ENCODE measurements at places on chromosomes 12 and 14. TPM values are rescaled to one million over a fixed set of nuclear protein-coding genes. Genes with fewer than 3 reads are reported as not detected.
A peak's percentile ranks its signal among the peaks of the same experiment; 100 is the strongest.

GRCh38 chr12:54929998-54930397 is 54.6 kb downstream of the TESPA1 start:
- H3K27me3 ChIP-seq: no peaks in the 10 kb centered on the region
- DNase-seq: no peak
- H3K27ac ChIP-seq: no peak overlapping the region

GRCh38 chr14:84036840-84037239 is 1493.1 kb upstream of the FLRT2 start:
- peaks cover 6% of the 10 kb centered on the region for H3K4me1 ChIP-seq
- no peak overlapping the region for H3K4me3 ChIP-seq
- H3K27me3 ChIP-seq: no peaks in the 10 kb centered on the region
- no peak for DNase-seq
- no peaks in the 10 kb centered on the region for H3K36me3 ChIP-seq
- no peak overlapping the region for H3K27ac ChIP-seq

DNA sequence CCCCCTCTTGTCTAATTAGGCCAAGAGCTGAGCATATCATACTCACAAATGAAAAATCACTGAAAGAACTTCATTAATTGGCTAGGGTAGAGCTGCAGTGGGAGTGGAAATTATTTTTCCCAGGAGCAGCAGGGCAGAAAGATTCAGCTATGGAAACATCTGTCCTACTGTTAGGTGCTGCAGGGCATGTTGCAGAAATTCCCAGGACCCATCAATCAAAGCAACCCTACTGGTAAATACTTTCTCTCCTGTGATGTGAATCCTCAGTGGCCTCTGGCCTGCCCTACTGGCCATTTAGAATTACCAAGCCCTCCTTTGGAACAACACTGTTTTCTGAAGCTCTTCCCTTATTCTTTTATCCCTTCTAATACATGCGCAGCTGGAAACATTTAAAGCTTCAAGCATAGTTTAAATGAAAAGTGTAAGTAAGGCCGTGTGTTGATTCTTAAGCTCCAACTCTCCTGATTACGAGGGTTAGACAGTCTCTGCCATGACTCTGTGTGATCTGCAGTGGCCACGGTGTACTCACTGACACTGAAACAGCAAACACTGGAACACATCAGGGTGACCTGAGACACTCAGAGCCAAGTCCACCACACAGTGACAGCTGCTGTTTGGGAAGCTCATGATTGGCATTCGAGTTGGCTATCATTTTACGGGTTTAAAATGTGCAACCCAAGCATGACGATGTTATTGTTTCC is 62.6 kb upstream of the TMCC3 start:
- DNase-seq: no peak
- H3K27ac ChIP-seq: no peak overlapping the region
- no peaks in the 10 kb centered on the region for H3K4me1 ChIP-seq
- H3K36me3 ChIP-seq: no peaks in the 10 kb centered on the region
- H3K27me3 ChIP-seq: no peaks in the 10 kb centered on the region

- H3K27me3 ChIP-seq: no peaks in the 10 kb centered on the region
- no peak for DNase-seq
- no peaks in the 10 kb centered on the region for H3K36me3 ChIP-seq
- peak overlapping the region; percentile 60 for H3K4me3 ChIP-seq
- no peak overlapping the region for H3K27ac ChIP-seq
- peaks cover 42% of the 10 kb centered on the region for H3K4me1 ChIP-seq
Observed at GRCh38 chr12:12788675-12789368, 3.4 kb downstream of the APOLD1 start.

- H3K4me3 ChIP-seq: no peak overlapping the region
- no peaks in the 10 kb centered on the region for H3K27me3 ChIP-seq
- no peak for DNase-seq
- no peaks in the 10 kb centered on the region for H3K4me1 ChIP-seq
Observed at GRCh38 chr12:100643246-100643645, 69.8 kb downstream of the GAS2L3 start.

- DNase-seq: no peak
- H3K36me3 ChIP-seq: no peaks in the 10 kb centered on the region
- no peaks in the 10 kb centered on the region for H3K4me1 ChIP-seq
- H3K27ac ChIP-seq: no peak overlapping the region
- no peak overlapping the region for H3K4me3 ChIP-seq
Observed at GRCh38 chr14:87869619-87870583, 123.1 kb downstream of the GALC start.

SLC10A1 gene
- not detected for total RNA-seq

GRCh38 chr12:15050659-15051058 is 77.8 kb downstream of the PDE6H start:
- H3K4me3 ChIP-seq: no peak overlapping the region
- H3K27ac ChIP-seq: no peak overlapping the region
- no peaks in the 10 kb centered on the region for H3K27me3 ChIP-seq

GRCh38 chr12:52032446-52032803 is 18.8 kb upstream of the NR4A1 start:
- H3K27me3 ChIP-seq: no peaks in the 10 kb centered on the region
- H3K4me3 ChIP-seq: peak overlapping the region; percentile 38
- H3K36me3 ChIP-seq: no peaks in the 10 kb centered on the region

CNTN1 gene
- 29.7 TPM for total RNA-seq

INSM2 gene
- total RNA-seq: not detected

DNA sequence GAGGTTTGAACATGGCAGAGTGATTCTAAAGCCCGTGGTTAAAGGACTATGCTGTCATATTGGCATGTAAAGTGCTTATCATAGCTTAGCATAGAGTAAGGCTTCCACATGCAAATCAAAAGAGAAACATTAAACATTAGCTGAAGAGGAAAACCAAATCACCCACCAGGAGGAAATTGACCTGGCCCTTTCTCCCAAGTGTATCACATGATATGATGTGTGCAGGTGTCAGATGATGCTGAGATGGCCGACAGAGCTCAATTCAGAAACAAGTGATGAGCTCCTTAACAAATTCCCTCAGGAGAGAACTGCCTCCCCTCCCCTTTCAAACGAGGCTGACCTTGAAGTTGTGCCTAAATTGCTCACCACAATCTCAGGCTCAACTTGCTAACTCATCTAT is 217.1 kb upstream of the BTG1 start:
- no peak overlapping the region for H3K27ac ChIP-seq
- DNase-seq: no peak
- no peak overlapping the region for H3K4me3 ChIP-seq
- H3K36me3 ChIP-seq: no peaks in the 10 kb centered on the region

DNA sequence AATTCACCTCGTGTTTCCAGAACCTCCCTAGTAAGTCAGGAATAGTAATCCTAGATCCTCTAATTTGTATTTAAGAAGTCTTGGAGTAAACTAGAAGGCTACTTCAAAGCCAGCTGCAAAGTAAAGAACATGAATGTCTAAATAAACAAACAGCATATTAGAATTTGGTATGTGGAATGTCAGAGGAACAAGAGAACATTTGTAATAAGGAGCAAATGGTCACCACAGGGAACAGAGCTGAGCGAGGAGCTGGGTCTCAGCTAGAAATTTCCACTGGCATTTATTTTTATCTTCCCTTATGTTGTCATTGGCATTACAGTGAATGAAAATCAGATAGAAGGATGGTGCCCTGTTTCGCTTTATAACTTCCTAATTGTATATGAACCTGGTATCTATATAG is 50.2 kb downstream of the FRMD6 start:
- no peaks in the 10 kb centered on the region for H3K27me3 ChIP-seq
- no peak overlapping the region for H3K27ac ChIP-seq
- peaks cover 10% of the 10 kb centered on the region for H3K4me1 ChIP-seq
- no peak overlapping the region for H3K4me3 ChIP-seq
- DNase-seq: no peak

DIO3 gene
- 0.89 TPM for total RNA-seq

DNA sequence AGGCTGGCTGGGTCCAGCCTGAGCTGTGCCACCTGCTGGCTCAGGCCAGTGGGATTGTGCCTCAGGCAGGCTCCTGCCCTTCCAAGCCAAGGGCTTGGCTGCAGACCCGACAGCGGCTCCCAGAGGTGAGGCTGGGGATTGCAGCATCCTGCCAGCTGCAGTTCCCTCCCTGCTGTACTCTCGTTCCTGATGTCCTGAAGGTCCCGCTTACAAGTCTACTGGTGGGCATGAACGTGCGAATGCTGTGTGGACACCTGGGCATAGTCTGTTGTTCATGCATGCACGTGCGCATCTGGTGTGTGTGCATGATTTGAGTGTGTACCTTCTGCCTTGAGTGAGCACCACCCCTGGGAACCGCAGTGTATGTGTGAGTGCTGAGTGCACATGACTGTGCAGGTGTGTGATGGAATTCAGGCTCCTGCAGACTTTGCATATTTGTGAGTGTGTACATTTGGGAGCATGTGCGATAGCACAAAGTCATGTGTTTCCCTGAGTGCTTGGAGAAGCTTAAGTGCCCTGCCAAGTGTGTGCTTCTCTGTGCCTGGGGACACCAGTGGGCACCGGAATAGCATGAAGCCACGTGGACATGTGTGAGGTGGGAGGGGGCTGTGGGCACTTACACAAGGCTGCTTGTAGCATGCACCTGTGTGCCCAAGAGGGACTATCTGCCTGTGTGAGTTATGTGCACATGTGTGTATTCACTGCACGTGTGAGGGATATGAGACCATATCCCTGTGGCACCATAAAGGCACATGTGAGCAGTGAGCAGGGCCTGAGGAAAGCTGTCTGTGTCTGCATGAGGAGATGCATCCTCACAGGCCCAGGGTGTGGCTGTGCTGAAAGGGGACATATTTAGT is 19.3 kb upstream of the KRT7 start:
- peaks cover 73% of the 10 kb centered on the region for H3K4me1 ChIP-seq
- no peaks in the 10 kb centered on the region for H3K36me3 ChIP-seq
- no peak for DNase-seq
- no peak overlapping the region for H3K4me3 ChIP-seq

KCNJ8 gene
- total RNA-seq: 7.8 TPM

GRCh38 chr12:106760184-106760531 is 14.3 kb upstream of the RIC8B start:
- H3K27me3 ChIP-seq: no peaks in the 10 kb centered on the region
- H3K27ac ChIP-seq: no peak overlapping the region
- H3K4me1 ChIP-seq: peaks cover 3% of the 10 kb centered on the region
- no peak for DNase-seq
- H3K4me3 ChIP-seq: no peak overlapping the region

TAS2R30 gene
- 5.0 TPM for total RNA-seq

DNA sequence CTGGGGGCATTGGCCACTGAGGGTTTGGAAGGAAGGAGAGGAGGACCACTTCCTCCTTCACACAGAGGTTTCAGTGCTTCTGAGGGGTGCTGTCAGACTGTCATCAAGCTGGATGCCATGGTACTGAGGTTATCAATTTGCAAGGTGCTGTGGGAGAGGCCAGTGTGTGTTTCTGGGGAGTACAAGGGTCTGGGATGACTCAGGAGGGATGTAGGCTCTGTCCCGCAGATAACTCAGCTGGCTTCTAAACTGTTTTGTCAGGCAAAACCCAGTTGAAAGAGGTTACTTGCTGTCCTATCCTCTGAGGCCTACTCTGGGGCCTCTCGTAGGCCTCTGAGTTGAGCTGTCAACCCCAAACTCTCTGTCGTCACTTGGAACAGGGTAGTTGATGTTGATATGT is 22.8 kb downstream of the ADCK1 start:
- H3K27me3 ChIP-seq: no peaks in the 10 kb centered on the region
- no peaks in the 10 kb centered on the region for H3K4me1 ChIP-seq
- DNase-seq: no peak
- H3K27ac ChIP-seq: no peak overlapping the region
- no peak overlapping the region for H3K4me3 ChIP-seq

DNA sequence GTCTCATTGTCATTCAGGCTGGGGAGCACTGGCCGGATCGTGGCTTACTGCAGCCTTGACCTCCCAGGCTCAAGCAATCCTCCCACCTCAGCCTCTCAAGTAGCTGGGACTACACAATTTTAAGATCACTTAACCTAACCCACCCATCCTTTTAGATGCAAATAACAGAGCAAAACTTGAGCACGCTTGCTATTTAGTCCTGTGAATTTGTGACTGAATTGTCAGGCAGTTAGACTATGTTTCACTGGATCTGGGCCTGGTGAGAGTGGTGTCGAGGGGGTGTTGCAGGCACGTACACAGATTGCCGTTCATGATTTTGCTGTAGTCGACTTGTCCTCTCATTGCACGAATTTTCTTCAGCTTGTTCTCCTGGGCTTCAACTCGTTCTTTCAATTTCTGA is 38.2 kb downstream of the ZFYVE21 start:
- peaks cover 17% of the 10 kb centered on the region for H3K36me3 ChIP-seq
- no peak overlapping the region for H3K27ac ChIP-seq
- no peak overlapping the region for H3K4me3 ChIP-seq
- H3K4me1 ChIP-seq: no peaks in the 10 kb centered on the region
- no peak for DNase-seq

- H3K36me3 ChIP-seq: no peaks in the 10 kb centered on the region
- DNase-seq: no peak
- no peak overlapping the region for H3K4me3 ChIP-seq
- peaks cover 2% of the 10 kb centered on the region for H3K4me1 ChIP-seq
- no peaks in the 10 kb centered on the region for H3K27me3 ChIP-seq
Observed at GRCh38 chr12:25146686-25147085, 48.3 kb downstream of the DNAI7 start.

SERPINA9 gene
- 10.2 TPM for total RNA-seq

RERG gene
- 23.9 TPM for total RNA-seq

Measured in suprapubic skin (tissue), 4 donors.